A375 (cell line): ENCODE measurements at places on chromosomes 7 and 10. TPM values are rescaled to one million over a fixed set of nuclear protein-coding genes. Genes with fewer than 3 reads are reported as not detected.

The GATA3 gene
- 0.87 and 1.1 TPM in 2 replicates for total RNA-seq

The LRIT1 gene
- total RNA-seq, result not detected in 2 replicates

The ANKRD1 gene
- total RNA-seq, result 34.6 and 35.3 TPM in 2 replicates

The FAM107B gene
- 9.2 and 15.7 TPM in 2 replicates for total RNA-seq

The FOXI2 gene
- total RNA-seq, result not detected in 2 replicates

The PHKG1 gene
- 0.50 TPM in 1 of 2 replicates, not detected in the other for total RNA-seq

The CYP2E1 gene
- total RNA-seq, result 4.0 and 6.4 TPM in 2 replicates

The GPR85 gene
- total RNA-seq, result 0.74 and 0.83 TPM in 2 replicates

The LRRD1 gene
- total RNA-seq, result 0.15 and 0.48 TPM in 2 replicates

The PSD gene
- 0.11 and 1.0 TPM in 2 replicates for total RNA-seq

The SLC39A12 gene
- total RNA-seq, result not detected in 2 replicates

The DKK1 gene
- total RNA-seq, result 32.0 and 35.2 TPM in 2 replicates

The AGR2 gene
- total RNA-seq, result not detected in 2 replicates

The OR6B1 gene
- not detected in 2 replicates for total RNA-seq
